ENCODE measurements at places on chromosomes 3 and 15.

GRCh38 chr3:67416703-67417102 lies 237.7 kb downstream of the SUCLG2 start:
- no peak for DNase-seq

DNA sequence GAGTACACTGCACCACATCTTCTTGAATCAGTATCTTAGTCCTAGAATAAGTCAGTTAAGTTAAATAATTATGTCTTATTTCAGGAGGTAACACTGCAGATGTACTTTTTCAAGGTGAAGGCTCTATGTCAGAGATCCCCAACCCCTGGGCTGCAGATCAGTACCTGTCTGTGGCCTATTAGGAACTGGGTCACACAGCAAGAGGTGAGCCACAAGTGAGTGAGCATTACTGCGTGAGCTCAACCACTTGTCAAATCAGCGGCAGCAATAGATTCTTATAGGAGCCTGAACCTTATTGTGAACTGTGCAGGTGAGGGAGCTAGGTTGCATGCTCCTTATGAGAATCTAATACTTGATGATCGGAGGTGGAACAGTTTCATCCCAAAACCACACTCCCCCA lies 851.9 kb upstream of the ALCAM start:
- no peak for DNase-seq

DNA sequence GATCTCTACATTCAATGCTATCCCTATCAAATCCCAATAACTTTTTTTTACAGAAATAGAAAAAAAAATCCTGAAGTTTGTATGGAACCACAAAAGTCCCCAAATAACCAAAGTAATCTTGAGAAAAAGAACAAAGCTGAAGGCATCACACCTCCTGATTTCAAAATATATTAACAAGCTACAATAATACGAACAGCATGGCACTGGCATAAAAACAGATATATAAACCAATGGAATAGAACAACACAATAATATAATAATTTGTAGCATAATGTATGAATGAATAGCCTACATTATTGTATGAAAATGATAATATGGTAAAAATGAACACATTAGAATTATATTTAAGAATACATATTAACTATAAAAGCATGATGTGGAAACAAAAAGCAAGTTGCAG lies 76.7 kb upstream of the TMC3 start:
- no peak for DNase-seq

GRCh38 chr15:55613727-55614126 lies 25.6 kb upstream of the PYGO1 start:
- DNase-seq, result no peak

DNA sequence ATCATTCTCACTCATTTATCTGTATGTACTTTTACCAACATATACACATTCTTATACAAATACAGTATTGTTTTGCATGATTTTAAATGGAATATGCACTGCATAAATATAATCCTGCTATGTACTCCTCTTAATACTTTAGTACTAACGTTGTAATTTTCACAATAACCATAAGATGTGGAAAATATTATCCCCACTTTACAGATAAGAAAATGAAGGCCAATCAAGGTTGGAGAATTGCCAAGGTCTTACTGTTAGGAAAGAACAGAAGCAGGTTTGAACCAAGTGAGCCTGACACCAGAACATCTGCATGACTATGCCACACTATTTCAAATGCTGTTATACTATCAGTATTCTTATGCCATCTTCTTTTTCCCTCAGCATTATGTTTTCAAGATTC lies 32.9 kb downstream of the BCL2A1 start:
- no peak for DNase-seq

- no peak for DNase-seq
These were observed 93.8 kb downstream of the DUT start for GRCh38 chr15:48425051-48425450.

- peak; percentile 65 for DNase-seq
These were observed 351.8 kb upstream of the TPRG1 start for GRCh38 chr3:188819939-188820338.

- DNase-seq, result peak; percentile 51
These were observed 307.3 kb upstream of the RBMS3 start for GRCh38 chr3:28973609-28974008.

DNA sequence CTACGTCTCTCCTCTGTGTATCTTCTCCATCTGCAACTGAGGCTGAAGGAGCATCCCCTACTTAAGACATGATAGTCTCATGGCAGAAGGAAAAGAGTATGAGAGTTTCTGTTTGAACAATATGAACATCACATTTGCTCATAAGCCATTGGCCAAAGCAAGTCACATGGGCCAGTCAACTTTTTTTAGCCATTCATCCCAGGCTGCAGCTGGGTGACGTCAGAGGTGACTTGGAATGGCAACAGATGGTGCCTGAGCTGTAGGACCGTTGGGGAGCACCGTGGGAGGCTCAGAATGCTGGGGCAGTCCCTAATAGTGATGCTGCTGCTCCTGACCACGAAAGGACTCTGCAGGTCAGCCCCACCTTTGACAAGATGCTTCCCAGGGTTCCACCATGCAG lies 58.7 kb downstream of the CRTC3 start:
- peak; percentile 24 for DNase-seq

- DNase-seq, result peak; percentile 94
These were observed 36.4 kb downstream of the CCDC80 start for GRCh38 chr3:112604536-112604935.

- peak; percentile 64 for DNase-seq
These were observed 90.0 kb downstream of the GAP43 start for GRCh38 chr3:115713284-115713683.

DNA sequence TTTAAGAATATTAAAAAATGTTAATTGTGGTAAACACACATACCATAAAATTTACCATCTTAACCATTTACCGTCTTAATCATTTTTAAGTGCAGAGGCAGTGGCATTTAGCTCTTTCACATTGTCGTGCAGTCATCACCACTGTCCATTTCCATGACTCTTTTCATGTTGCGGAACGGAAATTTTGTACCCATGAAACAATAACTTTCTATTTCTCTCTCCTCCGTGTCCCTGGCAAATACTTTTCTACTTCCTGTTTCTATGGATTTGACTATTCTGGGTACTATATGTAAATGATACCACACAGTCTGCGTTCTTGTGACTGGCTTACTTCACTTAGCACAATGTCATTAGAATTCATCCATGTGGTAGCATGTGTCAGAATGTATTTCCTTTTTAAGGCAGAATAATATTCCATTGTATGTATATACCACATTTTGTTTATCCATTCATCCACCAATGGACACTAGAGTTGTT lies 27.9 kb downstream of the AKAP13 start:
- DNase-seq, result no peak

DNA sequence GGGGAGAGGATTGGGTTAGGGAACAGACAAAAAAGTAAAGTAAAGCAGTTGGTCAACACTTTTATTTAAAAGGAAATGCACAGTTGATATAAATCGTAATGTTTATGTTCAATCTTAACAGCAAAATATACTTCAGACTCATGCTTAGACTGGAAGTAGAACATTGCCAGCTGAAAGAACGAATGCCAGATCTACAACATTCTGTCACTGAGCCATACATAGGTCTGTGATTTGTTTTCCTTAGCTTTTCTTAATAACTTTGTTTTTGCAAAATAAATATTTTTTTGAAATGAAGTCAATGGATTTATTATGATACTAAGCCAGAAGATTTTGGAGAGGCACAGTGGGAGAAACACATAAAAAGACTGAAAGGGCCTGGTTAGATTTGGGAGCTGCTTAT lies 62.0 kb downstream of the LEKR1 start:
- no peak for DNase-seq

- DNase-seq, result no peak
These were observed 327.7 kb upstream of the LMCD1 start for GRCh38 chr3:8173892-8174291.

DNA sequence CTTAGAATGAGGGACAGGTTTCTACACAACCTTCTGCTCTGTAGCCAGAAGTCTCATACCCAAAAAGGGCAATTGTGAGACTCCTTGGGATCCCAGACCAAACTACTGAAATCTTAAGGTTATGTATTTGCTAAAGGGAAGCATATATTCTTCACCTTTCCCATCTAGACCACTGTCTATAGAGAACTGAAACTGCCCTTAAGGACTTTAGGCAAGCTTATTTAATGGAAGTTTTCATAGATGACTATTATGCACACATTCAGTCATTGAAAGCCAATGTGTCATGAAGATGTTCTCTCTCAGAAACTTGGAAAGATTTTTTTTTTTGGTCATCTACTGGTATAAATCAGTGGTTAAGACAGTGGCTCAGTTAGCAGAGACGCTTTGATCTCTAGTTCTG lies 365.3 kb downstream of the MCTP2 start:
- DNase-seq, result no peak

DNA sequence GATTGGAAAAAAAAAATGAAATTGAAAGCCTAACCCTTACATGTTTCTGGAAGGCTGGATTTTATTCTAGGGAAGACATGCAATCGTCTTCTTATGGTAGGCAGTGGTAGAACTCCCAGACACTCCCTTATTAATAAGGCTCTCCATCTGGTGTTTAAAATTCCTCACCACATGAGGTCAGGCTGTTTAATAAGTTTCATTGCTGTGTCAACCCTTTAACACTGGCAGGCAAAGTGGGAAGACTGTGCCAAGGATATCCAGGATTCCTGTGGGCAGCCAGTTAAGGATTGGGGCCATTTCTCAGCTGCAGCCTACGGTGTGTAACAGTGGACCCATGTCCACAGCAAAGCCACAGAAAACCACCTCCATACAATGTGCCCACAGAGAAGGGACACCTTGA lies 225.5 kb upstream of the CHRM5 start:
- DNase-seq, result peak; percentile 10

GRCh38 chr3:143810953-143811265 lies 37.4 kb downstream of the SLC9A9 start:
- DNase-seq, result no peak

- peak; percentile 38 for DNase-seq
These were observed 66.9 kb upstream of the PRR23C start for GRCh38 chr3:139111392-139112229.

DNA sequence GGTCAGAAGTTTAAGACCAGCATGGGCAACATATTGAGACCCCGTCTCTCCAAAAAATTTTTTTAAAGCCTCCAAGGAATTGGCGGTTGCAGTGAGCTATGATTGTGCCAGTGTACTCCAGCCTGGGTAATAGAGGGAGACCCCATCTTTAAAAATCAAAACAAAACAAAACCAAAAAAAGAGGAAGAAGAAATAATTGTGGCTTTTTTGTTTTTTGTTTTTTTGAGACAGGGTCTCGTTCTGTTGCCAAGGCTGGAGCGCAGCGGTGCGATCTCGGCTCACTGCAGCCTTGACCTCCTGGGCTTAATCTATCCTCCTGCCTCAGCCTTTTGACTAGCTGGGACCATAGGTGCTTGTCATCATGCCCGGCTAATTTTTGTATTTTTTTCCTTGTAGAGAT lies 4.5 kb upstream of the SLC30A4 start:
- DNase-seq, result no peak

DNA sequence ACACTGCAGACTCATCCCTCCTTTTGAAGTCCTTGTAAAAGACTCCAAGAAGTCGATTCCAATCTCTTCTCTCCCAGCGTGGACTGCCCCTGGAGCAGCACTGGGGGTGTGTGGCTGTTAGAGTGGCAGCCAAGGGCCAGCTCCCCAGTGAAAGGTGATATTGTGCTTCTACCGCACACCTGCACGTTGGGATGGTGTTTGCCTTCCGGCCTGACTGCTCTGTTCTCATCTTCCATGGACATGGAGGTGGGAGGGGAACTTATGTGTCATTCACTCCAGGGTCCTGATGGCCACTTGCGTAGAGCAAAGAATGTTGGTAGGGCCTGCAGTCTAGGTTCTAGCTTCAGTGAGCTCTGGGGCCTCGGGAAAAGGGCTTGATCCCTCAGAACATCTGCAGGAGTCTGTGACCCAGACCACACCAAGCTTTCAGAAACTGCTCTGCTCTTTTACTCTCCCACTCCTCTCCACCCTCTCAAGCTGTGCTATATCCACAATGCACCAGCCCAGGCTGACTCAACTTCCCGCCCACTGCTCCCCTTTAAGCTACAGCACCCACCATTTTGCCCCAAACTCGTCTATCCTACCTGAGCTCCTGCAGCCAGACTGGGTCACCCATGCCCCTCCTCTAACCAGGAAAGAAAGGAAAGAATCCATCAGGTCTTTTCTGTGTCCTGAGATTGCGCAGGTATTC lies 31.3 kb downstream of the LIPC start:
- no peak for DNase-seq
